ENCODE measurements at places on chromosomes 1 and 21. TPM values are rescaled to one million over a fixed set of nuclear protein-coding genes. Genes with fewer than 3 reads are reported as not detected.

Gene ITGB2
- 19.7 TPM for total RNA-seq

Gene RAB3B
- total RNA-seq: 0.66 TPM

Gene HSD3B2
- total RNA-seq: not detected

Gene CACNA1S
- not detected for total RNA-seq

Gene MPL
- total RNA-seq: not detected

Gene PLA2G2F
- not detected for total RNA-seq

Gene NR5A2
- 4.1 TPM for total RNA-seq

Gene PHACTR4
- total RNA-seq: 17.1 TPM

Gene TTLL10
- 0.15 TPM for total RNA-seq

Gene MRPL24
- 63.8 TPM for total RNA-seq

Gene PTPN22
- 7.2 TPM for total RNA-seq

Gene LCE3C
- total RNA-seq: not detected

Gene ADORA1
- total RNA-seq: 0.64 TPM

Gene UMODL1
- not detected for total RNA-seq

Gene CYP4A11
- total RNA-seq: 4.6 TPM

Gene S100A8
- total RNA-seq: 37.4 TPM

Gene LCE2B
- total RNA-seq: not detected

Gene CZIB
- 60.6 TPM for total RNA-seq

Gene GCSAML
- total RNA-seq: 1.3 TPM

Gene RXFP4
- total RNA-seq: not detected

Gene HFM1
- 0.48 TPM for total RNA-seq

Gene MLLT11
- total RNA-seq: 1.3 TPM
